ENCODE measurements at places on chromosomes 4 and X.

DNA sequence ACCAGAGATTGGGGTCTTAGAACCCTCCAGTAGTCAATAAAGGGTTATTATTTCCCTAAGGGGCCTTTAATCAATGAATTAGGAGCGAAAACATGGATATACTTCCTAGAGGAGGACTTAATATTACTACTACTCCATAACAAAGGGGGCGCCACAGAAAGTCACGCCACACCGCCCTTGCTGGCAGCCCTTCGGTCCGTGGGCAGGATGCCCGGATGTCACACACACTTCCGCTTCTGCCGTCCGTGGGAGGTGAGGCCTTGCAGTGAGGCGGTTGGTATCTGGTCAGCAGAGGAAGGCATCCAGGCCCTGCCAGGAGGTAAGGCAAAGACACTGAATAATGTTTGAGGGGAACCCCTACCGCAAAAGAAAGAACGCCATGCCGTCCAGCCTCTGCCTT lies 436 bp downstream of the MAGEB10 start:
- no peak for DNase-seq

- no peak for DNase-seq
These were observed 63.7 kb upstream of the TLR2 start for GRCh38 chr4:153620352-153620751.

GRCh38 chr4:147625733-147626132 lies 8.5 kb downstream of the TMEM184C start:
- no peak for DNase-seq

- no peak for DNase-seq
These were observed 92.9 kb upstream of the GPRIN3 start for GRCh38 chr4:89400287-89401035.

DNA sequence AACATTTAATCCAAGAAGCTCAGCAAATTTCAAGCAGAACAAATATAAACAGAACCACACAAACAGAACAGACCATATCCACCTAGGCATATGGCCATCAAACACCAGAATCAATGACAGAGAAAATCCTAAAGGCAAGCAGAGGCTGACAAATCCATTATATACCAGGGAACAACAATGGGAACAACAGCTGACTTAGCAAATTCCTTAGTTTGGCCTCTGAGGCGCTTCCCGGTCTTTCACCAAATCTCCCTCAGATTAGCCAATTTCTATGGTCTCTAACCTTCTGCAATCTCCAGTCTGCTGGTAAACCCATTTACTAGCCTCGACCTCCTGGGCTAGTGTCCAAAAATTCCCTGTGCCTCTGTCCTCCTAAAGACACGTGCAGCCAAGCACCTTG lies 59.2 kb downstream of the GPR143 start:
- no peak for DNase-seq

- no peak for DNase-seq
These were observed 782.8 kb downstream of the RAB28 start for GRCh38 chr4:12701384-12701783.

- no peak for DNase-seq
These were observed 240.5 kb upstream of the ANKRD50 start for GRCh38 chr4:124953061-124953460.

DNA sequence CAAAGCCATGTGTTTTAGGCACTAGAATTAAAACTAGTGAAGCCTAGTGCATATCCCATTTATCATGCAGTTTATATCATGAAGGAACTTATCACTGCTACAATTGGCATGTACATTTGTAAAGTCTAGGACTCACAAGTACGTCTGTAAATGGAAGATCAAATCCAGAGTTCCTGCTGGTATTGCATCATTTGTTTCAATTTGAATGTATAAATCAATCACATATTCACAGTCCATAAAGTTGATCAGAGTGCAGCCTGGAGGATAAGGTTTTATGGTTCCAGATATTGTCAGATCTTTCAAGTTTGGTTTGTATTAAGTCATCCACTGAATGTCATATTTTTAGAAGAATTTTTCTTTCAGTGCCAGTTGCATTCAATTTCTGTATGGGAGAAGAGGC lies 32.6 kb upstream of the PDE5A start:
- no peak for DNase-seq

DNA sequence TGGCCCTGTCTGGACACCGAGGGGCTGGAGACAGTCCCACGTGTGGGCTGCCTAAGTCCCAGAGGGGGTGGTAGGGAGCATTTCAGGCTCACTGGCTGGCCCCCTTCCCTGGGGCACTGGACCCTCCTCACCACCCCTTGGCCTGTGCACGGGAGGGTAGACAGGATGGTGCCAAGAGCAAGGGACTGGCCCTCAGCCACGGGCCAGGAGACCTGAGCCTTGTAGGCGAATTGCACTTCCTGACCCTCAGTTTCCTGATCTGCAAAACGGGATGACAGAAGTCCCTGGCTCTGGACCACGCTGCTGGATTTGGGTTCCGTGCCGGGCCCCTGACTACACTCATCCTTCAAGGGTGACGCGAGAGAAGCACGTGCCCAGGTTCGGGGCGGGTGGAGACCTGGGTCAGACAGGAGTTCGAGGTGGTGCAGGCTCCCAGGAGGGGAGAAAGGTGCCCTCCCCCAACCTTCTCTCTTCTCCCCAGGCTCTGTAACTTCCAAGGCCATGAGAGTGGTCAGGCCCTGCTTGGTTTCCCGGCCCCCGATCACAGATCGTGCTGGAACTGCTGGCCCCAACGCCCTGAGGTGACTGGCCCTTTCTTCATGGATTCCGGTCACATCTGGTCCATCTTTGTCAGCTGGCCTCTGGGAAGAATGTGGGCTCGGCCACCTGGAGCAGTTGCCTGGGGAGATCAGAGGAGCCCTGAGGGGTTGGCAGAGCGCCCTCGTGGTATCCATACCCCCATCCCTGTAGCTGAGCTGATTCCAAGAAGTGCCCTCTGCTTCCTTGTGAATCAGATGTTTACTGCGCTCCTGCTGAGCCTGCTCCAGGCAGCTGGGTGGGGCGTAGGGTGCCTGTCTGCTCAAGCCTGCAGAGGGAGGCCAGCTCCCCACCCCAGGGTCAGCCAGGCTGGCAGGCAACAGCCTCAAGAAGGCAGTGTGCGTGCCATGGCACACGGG lies 3.3 kb downstream of the SH3BP2 start:
- DNase-seq = peak; percentile 83

DNA sequence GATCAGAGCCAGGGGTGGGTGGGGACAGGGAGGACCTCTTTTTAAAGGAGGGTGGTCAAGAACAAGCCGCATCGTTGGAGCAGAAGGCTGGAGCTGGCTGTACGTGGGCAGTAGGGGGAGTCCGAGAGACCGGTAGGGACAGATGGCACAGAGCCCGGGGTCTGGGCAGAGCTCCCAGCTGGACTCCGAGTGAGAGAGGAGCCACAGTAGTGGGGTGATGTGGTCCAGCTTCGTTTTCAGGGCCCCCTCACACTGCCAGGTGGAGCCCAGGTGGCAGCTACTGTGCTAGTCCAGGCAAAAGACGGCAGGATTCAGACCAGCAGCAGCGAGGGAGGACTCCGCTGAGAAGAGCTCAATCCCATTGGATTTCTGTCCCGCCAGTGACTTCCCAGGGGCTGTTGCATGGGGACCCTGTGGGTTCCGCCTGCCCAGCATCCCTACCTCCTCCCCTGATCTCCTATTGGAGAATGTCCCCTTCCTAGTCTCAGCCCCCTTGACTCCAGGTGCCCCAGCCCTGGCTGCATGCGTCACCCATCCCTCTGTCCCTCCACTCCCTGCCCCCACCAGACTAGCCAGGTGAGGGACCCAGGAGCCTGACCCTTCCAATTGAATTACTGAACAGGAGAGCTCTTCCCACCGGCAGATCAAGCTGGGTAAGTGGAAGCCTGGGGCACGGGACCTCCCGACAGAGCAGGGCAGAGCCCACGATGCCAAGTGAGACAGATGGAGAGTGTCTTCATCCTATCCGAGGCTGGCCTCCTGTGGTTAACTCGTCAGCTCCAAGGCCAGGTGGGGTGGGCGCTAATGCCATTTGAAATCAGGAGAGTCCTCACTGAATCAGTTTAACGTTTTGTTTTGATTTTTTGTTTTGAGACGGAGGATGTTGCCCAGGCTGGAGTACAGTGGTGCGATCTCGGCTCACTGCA lies 2.9 kb downstream of the ARHGAP4 start:
- peak; percentile 73 for DNase-seq

DNA sequence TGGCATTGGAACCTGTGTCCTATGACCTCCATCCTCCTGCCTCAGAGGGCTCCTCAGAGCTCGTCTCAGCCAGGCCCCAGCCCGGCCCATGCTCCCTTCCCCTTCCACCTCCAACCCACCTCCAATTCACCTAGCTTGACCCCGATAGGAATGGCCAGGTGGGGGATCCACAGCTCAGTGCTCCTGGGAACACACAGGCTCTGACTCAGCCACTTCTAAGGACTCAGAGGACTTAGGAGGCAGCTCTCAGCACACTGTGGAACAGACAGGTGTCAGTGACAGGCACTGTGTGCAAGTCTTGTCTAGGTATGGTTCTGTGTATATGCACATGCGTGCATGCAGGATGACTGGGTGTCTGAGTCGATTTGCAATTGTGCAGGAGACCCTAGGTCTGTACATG lies 44.8 kb downstream of the PJA1 start:
- no peak for DNase-seq

- DNase-seq = peak; percentile 94
These were observed 23.5 kb downstream of the NDP start for GRCh38 chrX:43949669-43950068.

DNA sequence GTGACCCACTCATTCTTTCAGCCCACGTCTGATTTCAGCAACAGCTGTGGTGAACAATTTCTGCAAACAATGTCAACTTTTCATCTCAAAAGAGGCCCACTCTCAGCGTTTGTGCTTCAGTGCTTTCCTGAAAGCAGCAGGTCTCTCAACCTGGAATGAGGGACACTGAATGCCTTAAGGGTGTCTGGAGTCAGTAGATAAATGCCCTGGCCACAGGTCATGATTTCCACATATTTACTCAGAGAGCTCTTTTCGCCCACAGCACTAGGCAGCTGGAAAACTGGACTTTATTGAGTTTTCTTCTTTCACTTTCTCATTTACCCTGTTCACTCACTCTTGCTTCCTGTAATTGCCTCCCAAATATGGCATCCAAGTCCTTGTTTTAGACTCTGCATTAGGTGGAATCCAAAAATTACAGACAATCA lies 52.8 kb downstream of the NPFFR2 start:
- DNase-seq = no peak

DNA sequence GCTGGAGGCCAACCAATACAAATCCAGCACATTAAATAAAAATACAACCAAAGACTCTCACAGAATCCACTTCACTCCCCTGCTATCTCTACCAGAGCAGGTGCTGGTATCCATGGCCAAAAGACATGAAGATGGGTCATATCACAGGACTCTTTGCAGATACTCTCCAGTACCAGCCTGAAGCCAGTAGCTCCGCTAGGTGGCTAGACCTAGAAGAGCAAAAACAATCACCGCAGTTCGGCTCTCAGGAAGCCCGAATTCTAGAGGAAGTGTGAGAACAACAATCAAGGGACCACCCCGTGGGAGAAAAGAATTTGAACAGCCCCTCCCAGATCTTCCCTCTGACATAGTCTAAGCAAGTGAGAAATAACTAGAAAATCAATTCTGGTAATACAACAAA lies 20.2 kb downstream of the CLIC2 start:
- DNase-seq = no peak

- DNase-seq = no peak
These were observed 343.7 kb downstream of the MID1IP1 start for GRCh38 chrX:39144956-39145355.

DNA sequence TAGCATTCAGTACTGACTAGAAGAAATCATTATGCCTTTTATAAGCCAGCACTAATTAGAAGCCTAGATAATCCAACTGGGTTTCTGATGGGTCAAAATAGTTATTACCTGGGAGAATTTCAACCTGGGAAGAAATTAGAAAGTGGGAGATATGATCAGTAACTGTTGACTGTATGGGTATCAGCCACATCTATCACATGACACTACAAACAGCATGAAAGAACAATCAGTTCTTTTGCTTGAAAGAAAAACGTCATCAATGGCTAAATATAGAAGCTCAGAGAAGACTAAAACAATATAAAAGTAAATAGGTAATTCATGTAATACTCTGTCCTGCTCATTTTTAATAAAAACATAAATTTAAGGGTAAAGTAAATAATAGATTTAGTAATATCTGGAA lies 145.1 kb downstream of the CAMK2D start:
- DNase-seq = no peak

- DNase-seq = no peak
These were observed 72.9 kb upstream of the ENOX2 start for GRCh38 chrX:130975947-130976346.

DNA sequence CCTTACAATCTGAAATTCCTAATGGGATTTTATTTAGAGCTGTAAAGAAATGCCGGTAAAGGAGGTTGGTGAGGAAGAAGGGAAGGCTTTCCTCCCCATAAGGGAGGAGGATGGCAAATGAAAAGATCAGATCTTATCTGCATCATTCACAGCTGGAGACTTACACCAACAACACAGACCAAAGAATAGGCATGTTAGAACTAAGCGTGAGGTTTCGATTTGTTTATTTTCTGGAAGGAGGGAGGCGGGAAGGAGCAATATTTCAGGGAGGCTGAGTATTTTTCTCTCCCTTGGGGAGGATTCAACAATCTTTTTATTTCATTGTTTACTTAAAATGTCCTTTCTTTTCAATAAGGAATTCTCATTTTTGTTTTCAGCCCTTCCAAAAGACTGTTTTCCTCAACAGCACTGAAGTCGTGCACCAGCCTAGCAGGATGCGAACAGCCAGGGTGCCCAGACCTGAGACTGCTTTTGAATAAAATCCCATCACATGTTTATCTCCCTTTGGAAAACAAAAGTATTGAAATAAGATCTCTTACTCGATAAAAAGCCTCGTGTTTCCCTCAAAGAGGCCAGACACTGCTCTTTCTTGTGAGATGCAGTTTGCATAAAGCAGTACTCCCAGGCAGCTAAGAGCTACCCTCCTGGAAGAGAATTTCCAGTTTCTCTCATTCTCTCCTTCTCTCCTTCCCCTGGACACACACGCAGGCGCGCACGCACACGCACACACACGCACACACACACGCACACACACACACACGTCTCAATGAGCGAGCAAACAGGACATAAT lies 236.1 kb downstream of the MGST2 start:
- DNase-seq = no peak

DNA sequence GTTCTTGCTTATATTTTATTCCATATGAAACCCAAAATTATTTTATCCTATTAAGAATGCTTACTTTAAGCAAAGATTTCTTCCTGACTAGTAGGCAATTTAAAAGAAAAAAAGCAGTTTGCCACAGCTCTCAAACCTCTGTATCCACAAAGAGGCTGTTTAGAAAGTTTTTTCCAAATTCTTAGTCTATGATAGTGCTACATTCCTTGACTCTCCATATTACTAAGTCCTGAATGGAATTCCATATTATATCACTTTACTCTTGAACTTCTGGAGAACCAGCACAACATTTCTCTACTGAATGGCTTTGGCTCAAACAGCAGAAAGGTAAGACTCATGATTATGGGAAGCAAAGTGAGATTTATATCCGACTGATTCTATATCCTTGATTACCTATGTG lies 8.3 kb downstream of the SLC10A6 start:
- no peak for DNase-seq

GRCh38 chr4:88759895-88760290 lies 62.3 kb upstream of the NAP1L5 start:
- DNase-seq = no peak

GRCh38 chr4:4666187-4666586 lies 124.3 kb upstream of the STX18 start:
- no peak for DNase-seq

GRCh38 chr4:48604527-48604926 lies 114.5 kb downstream of the ZAR1 start:
- no peak for DNase-seq

Measured in posterior cingulate gyrus (tissue), 11 donors.